ENCODE measurements at places on chromosomes 7 and 10. TPM values are rescaled to one million over a fixed set of nuclear protein-coding genes. Genes with fewer than 3 reads are reported as not detected.

Gene CDK6
- total RNA-seq: 95.4 TPM

Gene CYP3A4
- total RNA-seq: not detected

Gene TMEM184A
- not detected for total RNA-seq

Gene GARIN1A
- 0.48 TPM for total RNA-seq

Gene SPDYE1
- total RNA-seq: not detected

Gene PRTFDC1
- total RNA-seq: 0.46 TPM

Gene TBX20
- total RNA-seq: 0.27 TPM

Gene CRHR2
- total RNA-seq: not detected

Gene HOGA1
- not detected for total RNA-seq

Gene DGKI
- total RNA-seq: 0.25 TPM

Gene FAM180A
- total RNA-seq: not detected

Gene NEUROG3
- not detected for total RNA-seq

Gene ATOH7
- not detected for total RNA-seq

Gene CARD11
- 167 TPM for total RNA-seq

Gene CCDC186
- total RNA-seq: 16.0 TPM

Gene PRPS1L1
- not detected for total RNA-seq

Gene PRDX3
- total RNA-seq: 122 TPM
